ENCODE measurements at places on chromosomes 3 and 15.
A peak's percentile ranks its signal among the peaks of the same experiment; 100 is the strongest.

- DNase-seq = no peak
Measured at GRCh38 chr3:64225695-64226499, 631 bp upstream of the PRICKLE2 start.

GRCh38 chr3:111493276-111493675, 48.7 kb upstream of the CD96 start:
- no peak for DNase-seq

DNA sequence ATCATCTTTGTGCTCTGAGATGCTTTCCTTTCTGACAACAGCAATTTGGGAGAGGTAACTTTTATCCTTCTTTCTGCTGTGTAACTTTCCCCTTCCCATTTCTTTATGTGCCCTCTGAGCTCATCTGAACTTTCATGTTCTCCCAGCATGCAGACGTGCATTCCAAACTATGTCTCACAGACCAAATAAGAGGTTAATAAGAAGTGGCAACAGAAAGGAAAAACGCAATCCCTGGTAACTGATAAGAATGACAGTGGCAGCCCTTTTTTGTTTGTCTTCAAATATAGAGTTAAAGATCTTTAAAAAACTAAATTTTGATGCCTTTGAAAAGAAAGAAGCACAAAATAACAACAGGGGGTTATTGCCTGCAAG, 533.4 kb downstream of the FOXP1 start:
- no peak for DNase-seq

DNA sequence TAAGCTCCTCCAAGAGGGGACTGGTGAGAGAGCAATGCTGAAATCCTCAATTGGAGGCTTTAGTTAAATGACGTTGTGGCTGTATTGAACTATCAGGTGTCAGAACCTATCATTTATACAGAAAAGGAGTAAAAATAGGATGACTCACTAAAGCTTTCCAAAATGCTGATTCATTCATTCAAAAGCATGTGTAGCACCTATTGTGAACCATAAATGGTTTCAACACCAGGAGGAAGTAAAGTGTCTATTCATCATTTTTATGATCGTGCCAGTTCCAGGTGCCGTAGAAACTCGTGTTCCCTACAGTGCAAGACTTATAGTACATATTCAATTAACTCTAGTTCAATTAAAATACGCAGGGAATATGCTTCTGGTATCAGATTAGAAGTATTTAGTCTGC, 66.5 kb upstream of the ARRDC4 start:
- peak; percentile 8 for DNase-seq

GRCh38 chr3:168040607-168041208, 55.0 kb downstream of the GOLIM4 start:
- DNase-seq = peak; percentile 18

GRCh38 chr3:125213946-125214542, 1.5 kb upstream of the SLC12A8 start:
- no peak for DNase-seq

DNA sequence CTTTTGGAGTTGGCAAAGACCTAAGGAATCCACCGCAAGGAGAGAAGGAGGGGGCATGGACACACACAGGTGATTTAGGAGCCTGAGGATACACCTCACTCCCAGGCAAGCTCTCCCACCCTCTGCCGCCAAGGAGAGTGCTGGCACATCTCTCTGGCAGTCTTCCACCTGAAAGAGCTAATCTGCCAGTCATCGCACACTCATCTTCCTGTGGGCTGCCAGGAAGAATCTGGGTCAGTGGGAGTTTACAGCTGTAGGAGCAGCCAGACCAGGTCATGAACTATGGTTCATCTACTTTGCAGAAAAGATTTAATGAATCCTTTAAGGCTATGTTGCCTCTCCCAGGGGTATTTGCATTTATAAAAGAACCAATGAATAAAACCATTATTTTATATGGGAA, 170.6 kb upstream of the TSC22D2 start:
- DNase-seq = no peak

DNA sequence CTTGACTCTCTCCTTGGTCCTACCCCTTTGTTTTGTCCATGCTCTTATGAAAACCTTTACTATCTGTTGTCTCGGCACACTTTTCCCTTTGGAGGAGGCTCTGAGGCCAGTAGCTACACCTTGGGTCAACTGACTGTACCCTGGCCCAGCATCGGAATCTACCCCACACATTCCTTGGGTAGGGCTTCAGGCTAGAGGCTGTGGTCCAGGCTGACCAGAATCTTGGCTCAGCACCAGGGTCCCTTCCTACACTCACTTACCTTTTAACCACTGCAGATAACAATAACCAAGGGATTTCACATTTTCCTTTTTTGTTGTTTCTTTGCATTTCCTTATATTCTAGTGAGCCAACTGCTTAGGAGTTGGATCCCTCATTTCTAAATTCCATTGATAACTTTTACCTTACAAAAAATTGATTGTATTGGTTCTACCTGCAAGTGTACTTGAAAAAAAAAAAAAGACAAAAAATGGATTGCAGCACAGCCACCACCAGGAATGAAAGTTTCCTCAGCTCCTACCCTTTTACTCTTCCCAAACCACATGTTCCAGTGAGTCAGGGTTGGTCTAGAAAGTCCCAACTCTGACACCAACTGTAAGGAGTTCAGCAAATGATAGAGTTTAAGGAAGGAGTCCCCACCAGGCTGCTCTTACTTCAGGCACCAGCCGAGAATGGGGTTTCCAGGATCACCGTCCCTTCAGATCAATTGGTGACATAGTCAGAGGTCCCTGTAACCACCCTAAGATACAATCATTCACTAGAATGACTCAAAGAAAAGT, 95.6 kb downstream of the FBLN2 start:
- DNase-seq = no peak

DNA sequence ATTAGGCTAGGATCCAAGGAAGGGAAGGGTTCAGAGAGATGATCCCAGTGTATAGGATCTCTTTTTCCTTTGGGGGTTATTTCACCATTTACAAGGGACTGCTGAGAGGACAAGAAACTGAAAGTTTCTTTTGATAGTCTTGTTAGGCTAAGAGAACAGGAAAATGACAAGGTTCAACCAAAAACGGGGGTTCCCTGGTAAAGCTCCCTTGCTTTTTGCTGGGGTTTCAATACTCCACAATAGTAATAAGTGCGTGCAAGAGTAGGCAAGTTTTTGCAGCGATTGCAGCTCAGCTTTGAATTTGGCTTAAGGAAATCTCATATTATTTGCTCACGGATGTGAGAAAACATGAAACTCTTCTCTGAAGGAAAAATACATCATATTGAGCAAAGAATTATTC, 18.8 kb upstream of the SUSD5 start:
- no peak for DNase-seq

DNA sequence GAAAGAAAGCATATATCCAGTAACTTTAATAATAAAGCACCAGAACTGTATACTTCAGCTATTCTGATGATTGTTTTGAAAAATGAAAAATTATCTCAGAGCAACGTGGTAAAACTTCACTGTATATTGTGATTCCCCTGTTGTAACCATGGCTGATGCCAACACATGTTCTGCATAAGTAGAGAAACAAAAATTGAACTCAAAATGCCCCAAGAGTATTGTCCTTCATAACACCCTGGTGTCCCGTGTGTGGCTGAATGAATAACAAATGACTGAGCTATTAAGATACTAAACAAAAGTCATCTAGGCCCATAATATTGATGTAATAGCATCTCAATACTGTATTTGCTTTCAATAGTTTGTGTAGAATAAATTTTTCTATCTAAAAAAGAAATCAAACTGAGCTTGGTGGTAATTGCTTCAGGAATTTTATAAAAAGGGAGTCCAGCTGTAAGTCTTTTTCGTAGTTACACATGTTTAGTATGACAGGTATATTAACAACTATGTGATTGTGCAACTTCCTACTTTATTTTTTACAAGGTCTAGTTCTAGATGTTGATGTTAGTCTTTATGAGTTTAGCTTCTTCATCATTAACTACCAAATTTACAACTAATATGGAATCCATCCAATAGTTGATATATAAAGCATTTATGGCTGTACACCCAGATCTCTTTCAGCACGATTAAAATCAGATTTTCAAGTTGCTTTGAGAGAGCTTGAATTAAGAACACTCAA, 623.8 kb upstream of the AGTR1 start:
- DNase-seq = no peak

Measured in NCI-H1436 (cell line).